Non-pigmented ciliary epithelial cell (primary cell): ENCODE measurements at places on chromosomes 1 and 21.

DNA sequence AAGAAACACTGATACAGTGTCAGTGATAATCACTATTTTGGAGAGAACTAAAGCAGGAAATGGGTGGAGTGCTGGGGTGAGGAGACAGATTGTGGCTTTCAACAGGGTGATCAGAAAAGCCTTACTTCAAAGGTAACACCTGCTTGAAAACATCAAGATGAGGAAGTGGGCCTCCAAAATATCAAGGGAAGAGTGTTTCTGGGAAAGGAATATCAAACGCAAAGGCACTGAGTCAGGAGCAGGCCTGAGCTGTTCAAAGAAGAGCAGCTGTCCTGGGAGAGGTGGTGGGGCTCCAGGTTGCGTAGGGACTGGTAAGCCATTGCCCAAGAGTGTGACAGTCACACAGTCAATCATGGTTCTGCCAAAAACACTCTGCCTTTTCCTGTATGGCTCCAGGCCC is 47.1 kb upstream of the ATP1A1 start:
- no peak for DNase-seq

GRCh38 chr1:174748586-174748985 is 251.2 kb upstream of the CACYBP start:
- DNase-seq: no peak

GRCh38 chr21:17146426-17146825 is 366.4 kb upstream of the CXADR start:
- DNase-seq: no peak

DNA sequence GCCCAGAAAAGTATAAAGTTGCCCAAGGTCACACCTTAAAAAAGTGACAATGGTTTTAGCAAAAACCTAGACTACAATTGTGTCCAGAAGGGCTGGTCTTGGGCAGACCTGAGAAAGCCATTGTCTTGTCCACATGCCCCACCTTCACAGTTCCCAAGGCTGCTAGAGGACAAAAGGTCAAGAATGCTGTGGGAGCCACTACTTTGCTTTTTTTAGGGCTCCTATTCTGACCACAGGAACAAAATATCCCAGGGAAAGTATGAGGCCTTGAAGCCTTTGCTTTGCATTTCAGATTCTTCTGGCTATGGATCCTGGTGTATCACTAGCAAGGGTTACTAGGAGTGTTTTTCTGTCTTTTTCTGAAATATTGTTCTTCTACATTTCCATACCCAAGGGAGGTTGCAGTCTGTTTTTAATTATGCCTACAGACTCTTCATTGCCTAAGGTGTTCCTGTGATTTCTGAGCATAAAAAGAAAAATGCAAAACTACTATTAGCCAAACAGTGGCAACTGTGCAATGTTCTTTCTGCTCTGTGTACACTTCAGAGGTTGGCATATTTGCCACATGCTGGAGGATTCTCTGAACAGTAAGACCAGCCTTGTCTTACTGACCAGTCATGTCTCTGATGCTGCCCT is 10.7 kb downstream of the C1orf162 start:
- no peak for DNase-seq

GRCh38 chr1:81420760-81421159 is 380.0 kb upstream of the ADGRL2 start:
- no peak for DNase-seq

DNA sequence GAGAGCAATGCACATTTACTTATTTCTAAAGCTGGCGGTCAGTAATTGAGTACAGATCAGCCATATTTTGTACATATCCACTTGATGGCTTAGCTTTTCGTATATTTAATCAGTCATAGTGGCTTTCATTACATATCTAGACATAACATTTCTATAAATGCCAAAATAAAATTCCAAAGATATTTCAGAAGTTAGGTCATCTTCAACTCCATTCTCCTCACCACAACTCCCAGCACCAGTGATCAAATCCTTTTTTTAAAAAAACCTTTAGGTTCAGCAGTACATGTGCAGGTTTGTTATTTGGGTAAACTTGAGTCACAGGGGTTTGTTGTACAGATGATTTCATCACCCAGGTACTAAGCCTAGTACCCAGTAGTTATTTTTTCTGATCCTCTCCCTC is 53.9 kb upstream of the GNG4 start:
- DNase-seq: peak; percentile 48

DNA sequence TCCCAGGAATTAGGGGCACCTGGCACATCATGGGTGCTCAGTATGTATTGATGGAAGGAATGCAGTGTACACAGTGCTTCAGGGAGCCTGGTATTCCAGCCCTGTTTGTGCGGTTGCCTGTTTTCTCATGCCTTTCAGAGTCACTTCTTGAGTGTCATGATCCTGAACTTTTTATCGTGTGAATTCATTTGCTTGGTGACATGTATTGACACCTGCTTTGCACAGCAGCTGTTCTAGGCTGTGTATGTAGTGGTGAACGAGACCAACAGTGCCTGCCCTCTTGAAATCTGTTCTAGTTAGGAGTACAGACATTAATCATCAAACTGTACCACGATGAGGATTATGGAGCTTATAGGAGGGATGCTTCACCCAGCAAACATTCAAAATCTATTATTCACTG is 6.1 kb downstream of the HTR6 start:
- DNase-seq: no peak

DNA sequence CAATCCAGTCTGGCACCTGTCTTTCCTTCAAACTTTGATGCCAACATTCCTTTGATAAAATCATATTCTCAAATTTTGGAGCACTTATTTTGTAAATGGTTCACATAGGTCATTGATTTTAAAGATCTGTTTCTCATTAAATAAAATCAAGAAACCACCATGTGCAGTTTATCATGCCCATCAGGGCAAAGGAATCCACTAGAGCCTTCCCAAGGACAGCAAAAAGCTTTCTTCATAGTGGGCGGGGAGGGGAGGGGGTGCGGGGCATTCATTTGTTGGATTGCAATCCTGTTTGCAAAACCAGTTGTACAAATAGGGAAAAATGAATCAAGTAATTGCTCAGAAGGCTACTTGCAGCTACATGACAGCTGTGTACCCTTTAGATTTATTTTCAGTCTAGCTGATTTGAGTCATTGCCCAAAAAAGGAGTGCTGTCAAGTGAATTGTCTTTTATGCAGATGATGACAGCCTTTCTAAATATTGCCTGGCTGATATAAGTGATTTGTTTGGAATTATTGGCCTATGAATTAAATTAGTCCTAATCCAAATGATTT is 23.0 kb downstream of the LRRC8B start:
- DNase-seq: peak; percentile 63

DNA sequence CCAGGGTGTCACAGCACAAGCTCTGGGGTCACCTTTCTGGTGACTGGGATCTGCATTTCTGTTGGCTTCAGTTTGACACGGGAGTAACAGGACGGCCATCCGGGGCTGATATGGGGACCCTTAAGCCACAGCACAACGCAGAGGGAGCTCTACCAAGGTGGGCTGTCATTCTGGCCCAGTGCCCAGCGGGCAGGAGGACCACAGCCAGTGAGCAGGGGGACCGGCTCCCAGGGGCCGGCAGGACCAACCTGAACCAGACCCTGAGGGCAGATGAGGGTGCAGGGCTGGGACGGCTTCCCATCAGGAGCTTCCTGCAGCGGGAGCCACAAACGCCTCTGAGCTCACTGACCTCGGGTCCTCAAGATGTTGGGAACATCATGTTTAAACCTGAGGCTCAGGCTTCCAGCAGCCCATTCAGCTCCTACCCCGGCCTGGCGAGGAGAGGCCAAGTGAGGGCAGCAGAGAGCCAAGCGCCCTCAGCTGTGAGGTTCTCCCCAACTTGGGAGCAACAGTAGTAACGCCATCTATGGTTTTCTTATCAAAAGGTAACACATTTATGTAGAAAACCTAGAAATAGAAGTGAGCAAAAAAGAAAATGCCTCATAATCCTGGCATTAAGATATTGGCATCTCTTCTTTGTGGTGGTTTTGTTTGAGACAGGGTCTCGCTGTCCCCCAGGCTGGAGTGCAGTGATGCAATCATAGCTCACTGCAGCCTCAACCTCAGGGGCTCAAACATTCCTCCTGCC is 26.8 kb downstream of the TMEM201 start:
- DNase-seq: no peak

DNA sequence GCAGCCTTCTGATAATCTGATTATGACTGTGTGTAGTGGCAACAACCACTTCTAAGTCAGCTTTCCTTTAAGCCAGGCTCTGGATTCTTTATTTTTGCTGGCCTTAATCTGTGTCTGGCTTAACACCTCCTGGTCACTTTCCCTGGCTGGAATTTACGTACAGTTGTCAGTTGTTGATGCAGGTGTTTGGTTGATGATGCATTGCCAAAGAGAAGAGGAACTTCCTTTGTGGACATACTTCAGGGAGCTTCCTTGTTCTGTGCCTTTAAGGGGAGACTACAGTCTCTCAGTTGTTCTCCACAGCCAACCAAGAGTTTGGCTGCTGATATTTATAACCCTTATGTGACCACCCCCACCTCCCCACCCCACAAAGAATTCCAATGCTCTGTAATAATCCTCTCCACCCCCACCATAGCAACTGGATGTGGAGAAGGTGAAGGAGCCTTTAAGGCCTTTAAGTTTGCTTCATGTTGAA is 96.0 kb upstream of the BMP8A start:
- DNase-seq: peak; percentile 89

GRCh38 chr1:5623399-5623798 is 368.8 kb downstream of the NPHP4 start:
- DNase-seq: no peak

- DNase-seq: no peak
These were observed 814 bp downstream of the PAQR7 start for GRCh38 chr1:25874635-25875153.

- DNase-seq: no peak
These were observed 38.9 kb upstream of the H6PD start for GRCh38 chr1:9195651-9196050.

DNA sequence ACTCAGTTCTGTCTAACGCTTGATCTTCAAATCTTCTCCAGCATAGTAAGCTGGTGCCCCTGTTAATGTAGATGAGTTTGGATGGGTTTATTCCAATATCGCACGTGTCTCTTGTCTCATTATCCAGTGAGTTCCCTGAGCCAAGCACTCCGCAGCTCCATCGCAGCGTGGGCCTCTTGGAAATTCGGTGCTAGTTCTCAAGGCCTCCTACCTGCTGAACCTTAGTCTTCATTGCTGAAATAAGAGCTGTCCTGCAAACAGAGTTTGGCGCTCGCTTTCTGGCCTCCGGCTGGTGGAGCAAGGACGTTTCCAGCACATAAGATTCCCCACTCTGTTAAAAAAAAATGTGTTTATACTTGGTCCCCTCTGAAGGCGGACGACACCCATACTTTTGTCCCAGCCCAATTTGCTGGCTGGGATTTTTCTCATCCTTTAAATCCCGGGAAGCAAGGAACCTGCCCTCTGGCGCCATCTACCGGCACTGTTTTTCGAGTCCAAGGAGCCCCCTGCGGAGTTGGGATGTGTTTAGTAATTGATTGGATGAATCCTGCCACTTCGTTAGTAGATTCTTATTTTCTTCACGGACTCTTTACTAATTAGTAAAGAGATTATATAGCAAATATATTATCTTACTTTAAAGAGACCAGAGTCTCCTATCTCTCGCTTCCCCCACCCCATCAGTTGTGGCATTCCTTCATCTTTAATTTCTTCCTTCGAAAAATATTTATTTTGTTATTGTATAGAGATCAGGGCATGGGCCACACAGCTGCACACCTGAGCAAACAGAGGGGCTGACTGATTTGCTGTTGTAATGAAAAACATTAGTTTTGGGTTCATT is 14.7 kb downstream of the JUN start:
- no peak for DNase-seq

DNA sequence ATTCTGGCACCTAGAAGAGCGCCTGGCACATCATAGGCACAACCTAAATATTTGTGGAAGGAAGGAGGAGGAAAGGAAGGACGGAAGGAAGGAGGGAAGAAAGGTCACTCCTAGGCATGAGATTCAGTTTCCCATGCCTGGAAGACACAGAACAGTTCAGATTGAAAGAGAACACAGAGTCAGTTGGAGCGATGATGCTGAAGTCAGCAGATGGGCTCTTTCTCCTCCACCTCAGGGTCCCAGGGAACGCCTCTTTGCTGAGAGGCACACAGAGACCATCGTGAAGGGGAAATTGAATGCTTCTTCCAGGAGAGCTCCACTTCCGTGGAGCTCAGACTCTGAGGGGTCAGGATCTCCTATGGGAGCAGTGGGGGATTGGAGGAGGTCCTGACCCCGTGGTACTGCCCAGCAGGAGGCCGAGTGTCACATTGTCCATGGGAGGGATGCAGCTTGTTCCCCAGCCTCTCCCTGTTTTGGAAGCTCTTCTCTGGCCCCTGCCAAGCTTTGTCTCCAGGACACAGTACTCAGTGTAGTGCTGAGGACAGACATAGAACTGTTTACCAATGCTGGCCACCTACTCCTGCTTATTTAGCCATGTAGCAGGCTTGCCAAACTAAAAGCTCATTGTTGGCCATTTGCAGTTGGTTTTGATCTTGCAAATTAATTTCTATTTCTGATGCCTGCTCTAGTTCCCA is 2.4 kb downstream of the MYBPHL start:
- DNase-seq: no peak

DNA sequence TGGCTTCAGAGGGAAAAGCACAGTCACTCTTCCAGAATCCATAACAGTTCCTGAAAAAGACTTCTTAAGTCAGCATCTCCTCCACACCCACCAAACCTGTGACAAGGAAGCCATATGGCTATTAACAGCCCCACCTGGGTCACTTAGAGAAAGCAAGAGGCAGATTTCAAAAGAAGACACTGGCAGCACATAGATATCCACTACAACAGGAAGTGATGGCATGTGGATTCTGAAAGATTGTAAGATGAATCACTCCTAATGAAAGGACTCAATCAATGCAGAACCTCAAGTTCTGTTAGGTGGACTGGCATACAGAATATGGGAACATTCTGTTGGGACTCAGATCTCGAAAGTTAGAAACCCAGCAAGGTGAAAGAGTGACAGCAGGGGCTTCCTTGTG is 365.9 kb downstream of the TGFB2 start:
- no peak for DNase-seq

GRCh38 chr1:48726139-48726538 is 50.6 kb downstream of the BEND5 start:
- DNase-seq: no peak

DNA sequence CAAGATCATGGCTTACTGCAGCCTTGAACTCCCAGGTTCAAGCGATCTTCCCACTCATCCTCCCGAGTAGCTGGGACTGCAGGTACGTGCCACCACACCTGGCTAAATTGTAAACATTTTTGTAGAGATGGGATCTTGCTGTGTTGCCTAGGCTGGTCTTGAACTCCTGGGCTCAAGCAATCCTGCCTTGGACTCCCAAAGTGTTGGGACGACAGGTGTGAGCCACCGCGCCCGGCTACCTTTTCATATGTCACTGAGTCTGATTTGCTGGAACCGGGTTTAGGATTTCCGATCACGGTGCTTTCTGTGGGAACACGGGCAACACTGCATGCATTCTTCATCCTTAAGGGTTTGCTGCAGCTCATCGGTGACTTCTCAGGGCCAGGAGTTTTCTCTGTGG is 32.2 kb upstream of the PCBP3 start:
- DNase-seq: no peak

DNA sequence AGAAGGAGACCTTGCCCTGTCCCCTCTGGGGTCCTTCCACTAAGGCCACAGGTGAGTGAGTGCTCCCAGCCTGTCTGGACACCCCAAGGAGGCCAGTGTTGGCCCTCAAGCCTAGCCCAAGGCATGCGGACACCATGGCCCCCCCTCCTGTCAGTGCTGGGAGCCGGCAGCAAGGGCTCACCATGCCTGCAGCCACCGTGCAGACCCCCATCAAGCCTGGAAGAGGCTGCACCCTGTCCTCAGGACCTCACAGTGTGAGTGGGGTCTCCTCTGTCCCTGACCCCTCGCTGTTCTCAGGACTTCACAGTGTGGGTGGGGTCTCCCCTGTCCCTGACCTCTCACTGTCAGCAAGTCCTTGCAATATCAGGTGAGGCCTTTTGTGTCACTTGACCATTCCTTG is 33.2 kb upstream of the PRSS38 start:
- no peak for DNase-seq
